ENCODE measurements at places on chromosomes 12 and 14.

DNA sequence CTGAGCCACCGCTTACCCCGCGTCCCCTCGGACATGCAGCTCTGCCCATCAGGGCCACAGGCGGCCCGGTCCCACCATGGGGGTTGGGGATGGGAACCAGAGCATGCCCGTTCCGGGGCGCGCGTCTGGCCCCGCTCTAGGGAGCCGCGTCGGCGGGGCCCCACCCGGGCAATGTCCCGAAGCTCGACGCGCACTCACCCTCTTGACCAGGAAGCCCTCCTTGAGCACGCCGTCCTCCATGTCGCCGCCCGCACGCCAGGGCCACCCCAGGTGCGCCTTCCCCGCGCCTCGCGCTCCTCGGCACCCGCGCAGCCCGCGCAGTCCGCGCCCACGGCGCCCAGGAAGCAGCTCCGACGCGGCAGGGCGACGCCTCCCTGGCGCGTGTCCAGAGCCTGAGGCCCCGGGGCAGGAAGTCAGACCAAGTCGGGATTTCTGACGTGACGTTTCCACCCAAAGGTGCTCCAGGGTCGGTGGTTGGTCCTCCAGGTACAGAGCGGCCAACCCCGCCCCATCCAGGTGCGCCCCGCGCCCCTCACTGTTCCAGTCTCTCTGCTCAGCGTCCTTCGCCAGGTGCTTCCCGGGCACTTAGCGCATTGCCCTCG is at the start of gene PLEK2:
TSS of gene PLEK2 (minus strand) at position 346 of the 602 bp plus-strand sequence. CDS start at position 240, 106 bp downstream.
- DNase-seq, result no peak

GRCh38 chr12:99618657-99619056 is 28.9 kb upstream of the GARIN6 start:
- no peak for DNase-seq

GRCh38 chr12:43147878-43148277 is 404.1 kb downstream of the ADAMTS20 start:
- no peak for DNase-seq

DNA sequence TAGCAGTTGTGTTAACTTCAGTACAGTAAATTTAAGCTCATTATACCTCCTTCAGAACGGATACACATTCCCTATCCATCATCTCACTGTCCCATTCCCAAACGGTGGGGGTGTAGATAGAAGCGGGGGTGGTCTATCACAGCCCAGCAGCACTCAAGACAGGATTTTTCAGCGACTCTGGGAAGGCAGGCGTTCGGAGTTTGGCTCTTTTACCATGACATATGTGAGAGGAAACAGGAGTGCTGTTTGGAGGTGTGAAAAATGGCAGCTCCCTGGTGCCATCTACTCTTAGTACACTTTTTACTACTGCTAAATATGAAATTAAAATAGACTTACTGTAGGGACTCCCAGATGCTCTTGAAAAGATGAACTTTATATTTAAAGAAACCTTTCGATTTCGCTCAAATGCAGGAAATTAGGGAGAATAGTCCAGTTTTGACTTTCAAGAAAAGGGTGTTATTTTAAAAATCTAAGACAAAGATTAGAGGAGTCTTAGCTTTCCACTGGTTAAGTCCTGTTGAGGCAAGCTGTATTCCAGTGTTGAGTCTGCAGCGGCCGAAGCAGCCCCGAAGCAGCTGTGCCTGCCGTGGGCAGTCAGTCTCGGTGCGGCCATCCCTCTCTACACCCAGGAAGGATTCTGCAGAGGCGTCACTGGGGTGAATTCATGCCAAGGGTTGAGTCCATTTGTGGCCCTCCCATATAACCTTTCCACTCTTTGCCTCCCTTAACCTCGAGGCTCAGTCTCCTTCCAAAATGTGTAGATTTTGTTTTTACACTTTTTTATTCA is 42.1 kb downstream of the KCNMB4 start:
- DNase-seq, result no peak

- DNase-seq, result no peak
These were observed 142.3 kb upstream of the TMPO start for GRCh38 chr12:98373025-98373554.

GRCh38 chr12:12440784-12441428 is 84.0 kb downstream of the BORCS5 start:
- no peak for DNase-seq

GRCh38 chr12:106769078-106769477 is 5.4 kb upstream of the RIC8B start:
- DNase-seq, result no peak

GRCh38 chr14:89117012-89117411 is 292.6 kb downstream of the TTC8 start:
- no peak for DNase-seq

GRCh38 chr14:99946652-99947489 is 118.4 kb upstream of the EVL start:
- no peak for DNase-seq

GRCh38 chr12:58138424-58138823 is 197.1 kb downstream of the ATP23 start:
- no peak for DNase-seq

All from AG09319 (cell line).